Neural progenitor cell (in vitro differentiated cells): ENCODE measurements at places on chromosomes 13 and 19.

GRCh38 chr13:23356368-23356767 lies 77.1 kb downstream of the SACS start:
- no peak for DNase-seq

DNA sequence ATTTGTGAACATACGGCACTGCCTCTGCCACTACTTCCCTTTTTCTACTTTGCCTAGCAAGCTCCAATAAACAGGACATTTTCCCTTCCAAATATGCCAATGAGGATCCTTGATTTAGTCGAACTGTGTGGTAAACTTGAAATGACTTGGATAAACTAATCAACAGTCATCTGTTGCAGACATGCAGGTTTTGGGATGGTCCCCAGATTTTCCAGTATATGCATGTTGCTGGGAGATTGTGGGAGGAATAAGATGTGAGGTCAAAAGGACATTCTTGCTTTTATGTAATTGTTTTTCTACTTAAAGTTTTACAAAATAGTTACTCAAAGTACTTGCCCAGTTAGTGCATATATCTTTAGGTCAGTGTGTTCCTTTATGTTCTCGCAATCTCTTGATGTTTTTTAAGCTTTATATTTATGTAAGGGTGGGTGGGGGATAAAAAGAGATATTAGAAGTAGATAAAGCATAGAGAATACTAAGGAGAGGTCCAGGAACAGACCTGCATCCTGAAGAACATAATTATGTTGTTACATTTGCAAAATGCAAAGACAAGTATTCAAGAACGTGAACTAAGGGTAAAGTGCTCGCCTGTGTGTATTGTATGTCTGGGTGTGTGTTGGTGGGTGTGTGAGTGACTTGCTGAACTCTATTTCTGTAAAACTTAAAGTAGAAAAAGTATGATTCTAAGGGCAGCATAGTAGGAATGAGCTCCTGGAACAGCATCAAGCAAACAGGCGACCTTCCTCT lies 88.4 kb upstream of the OXGR1 start:
- no peak for DNase-seq

DNA sequence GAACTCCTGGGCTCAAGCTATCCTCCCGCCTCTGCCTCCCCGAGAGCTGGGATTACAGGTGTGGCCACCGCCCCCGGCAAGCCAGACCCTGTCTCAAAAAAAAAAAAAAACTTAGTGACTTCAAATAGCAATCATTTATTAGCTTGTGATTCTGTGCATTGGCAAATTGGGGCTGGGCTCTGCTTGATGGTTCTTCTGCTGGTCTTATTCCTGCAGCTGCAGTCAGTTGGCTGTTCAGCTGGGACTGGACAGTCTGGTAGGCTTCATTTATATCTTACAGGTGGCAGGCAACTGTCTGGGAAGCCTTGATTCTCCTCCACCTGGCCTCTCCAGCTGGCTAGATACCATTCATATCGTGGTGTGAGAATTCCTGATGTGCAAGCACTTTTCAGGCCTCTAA lies 7.4 kb downstream of the DHDH start:
- no peak for DNase-seq

DNA sequence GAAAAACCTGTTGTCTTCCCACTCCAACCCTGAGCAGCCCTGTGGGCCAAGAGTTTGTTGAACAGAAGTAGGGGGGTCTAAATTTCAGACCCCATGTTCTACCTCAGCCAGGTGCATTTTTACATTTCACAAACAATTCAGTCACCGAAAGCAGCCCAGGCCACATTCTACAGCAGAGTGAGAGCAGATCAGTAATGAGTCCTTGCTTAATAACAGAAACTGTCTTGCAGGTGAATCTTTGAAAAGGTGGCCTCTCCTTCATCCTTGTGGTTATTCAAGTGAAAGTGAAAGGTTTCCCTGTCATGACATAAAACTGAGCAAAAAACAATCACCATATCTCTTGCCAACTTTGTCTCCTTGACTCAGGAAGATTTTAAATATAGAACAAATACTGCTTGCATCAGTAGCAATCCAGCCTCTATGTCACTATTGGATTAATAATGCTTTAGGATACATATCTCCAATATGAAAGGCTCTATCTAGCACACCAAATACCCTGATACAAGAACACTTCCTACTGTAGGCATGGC lies 670.2 kb downstream of the DIAPH3 start:
- DNase-seq: no peak

GRCh38 chr19:16394681-16395375 lies 70.2 kb downstream of the KLF2 start:
- DNase-seq: no peak

- DNase-seq: peak; percentile 43
Observed at GRCh38 chr19:28727480-28728159, 485.3 kb downstream of the UQCRFS1 start.

- DNase-seq: peak; percentile 85
Observed at GRCh38 chr19:48419158-48419920, 25.9 kb downstream of the GRIN2D start.

- no peak for DNase-seq
Observed at GRCh38 chr19:10006335-10006708, 4.0 kb downstream of the COL5A3 start.

GRCh38 chr19:15037586-15037985 lies 11.7 kb upstream of the CASP14 start:
- DNase-seq: no peak

DNA sequence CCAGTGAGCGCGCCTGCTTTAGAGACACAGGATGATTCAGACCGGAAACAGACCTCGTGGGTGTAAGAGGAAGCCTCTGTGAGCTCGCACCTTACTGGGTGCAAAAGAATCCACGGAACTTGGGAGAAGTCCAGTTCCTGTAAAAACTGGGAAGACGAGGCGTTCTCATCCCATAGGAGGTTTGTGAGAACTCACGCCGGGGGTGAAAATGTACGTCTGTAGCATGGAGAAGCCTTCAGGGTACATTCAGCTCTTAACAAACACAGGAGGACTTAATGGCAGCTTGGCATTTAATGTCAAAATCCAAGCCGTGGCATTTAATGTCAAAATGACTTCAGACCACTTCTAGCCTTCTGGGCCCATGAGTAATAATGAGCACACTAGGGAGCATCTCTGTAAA lies 17.4 kb upstream of the OR7D2 start:
- no peak for DNase-seq

DNA sequence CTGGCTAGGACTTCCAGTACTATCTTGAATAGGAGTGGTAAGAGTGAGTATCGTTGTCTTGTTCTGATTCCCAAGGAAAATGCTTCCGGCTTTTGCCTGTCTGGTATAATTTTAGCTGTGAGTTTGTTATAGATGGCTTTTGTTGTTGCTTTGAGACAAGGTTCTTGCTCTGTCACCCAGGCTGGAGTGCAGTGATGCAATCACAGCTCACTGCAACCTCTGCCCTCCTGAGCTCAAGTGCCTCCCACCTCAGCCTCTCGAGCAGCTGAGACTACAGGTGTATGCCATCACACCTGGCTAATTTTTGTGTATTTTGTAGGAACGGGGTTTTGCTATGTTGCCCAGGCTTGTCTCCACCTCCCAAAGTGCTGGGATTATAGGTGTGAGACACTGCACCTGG lies 6.1 kb upstream of the ZNF543 start:
- no peak for DNase-seq

GRCh38 chr13:87333599-87333998 lies 337.6 kb upstream of the SLITRK5 start:
- DNase-seq: no peak

GRCh38 chr13:26222520-26223046 lies 469 bp upstream of the RNF6 start:
- no peak for DNase-seq

DNA sequence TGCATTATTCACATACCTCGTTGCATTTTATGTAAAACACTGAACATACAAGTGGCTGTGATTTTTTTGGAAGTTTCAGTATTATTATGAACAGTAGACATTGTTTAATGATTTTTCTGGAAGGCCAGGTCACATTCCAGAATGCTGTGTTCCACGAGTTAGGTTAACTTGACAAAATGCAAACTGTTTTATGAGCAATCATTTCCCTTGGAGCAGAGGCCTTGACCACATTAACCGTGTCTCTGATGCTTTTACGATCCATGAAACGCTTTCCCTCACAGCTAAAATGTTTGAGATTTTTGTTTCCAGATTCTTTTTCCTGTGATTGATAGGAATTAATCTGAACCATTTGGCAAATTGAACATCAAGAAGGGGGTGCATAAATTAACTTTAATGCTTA lies 57.8 kb downstream of the MBNL2 start:
- no peak for DNase-seq

DNA sequence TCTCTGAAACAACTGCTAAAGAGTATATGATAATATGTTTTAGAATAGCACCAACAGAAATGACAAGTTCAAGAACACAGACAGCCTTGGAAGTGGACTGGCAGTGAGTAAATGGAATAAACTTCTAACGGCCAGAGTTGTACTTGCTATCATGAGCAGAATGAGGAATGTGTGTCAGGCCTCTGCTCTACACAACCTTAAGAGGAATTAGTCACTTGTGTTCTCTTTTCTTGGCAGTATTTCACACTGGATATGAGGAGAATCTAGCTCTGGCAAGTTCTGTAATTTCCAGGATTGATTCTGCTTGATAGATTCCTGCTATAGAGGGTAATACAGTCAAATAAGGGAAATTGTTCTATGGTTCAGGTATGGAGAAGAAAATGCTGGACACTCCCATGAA lies 757.3 kb downstream of the EFNB2 start:
- no peak for DNase-seq

- DNase-seq: no peak
Observed at GRCh38 chr13:33806470-33807248, 11.3 kb upstream of the RFC3 start.
